ENCODE measurements at places on chromosomes 11 and 22.
A peak's percentile ranks its signal among the peaks of the same experiment; 100 is the strongest.

- no peaks in the 10 kb centered on the region for H3K27me3 ChIP-seq
- peaks cover 9% of the 10 kb centered on the region for H3K4me1 ChIP-seq
- no peak overlapping the region for H3K27ac ChIP-seq
- no peak overlapping the region for H3K4me3 ChIP-seq
- H3K36me3 ChIP-seq = no peaks in the 10 kb centered on the region
These were observed 106.2 kb downstream of the LRRC32 start for GRCh38 chr11:76564364-76564763.

DNA sequence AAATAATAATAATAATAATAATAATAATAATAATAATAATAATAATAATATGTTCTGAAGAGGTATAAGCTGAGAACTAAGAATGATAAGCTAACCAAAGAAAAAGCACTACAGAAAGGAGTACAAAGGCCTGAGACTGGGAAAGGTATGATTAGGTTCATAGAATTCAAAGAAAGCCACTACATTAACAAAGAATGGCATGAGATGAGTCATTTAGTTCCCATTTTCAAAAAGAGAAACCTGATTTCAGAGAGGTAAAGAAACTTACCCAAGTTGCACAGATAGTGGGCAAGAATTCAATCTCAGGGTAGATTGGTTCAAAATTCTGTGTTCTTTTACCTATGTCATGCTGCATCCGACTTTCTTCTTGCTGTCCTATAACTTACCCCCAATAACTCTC is 350.9 kb downstream of the TTC28 start:
- H3K27me3 ChIP-seq = no peaks in the 10 kb centered on the region
- DNase-seq = peak; percentile 18
- H3K27ac ChIP-seq = no peak overlapping the region
- H3K4me1 ChIP-seq = no peaks in the 10 kb centered on the region

DNA sequence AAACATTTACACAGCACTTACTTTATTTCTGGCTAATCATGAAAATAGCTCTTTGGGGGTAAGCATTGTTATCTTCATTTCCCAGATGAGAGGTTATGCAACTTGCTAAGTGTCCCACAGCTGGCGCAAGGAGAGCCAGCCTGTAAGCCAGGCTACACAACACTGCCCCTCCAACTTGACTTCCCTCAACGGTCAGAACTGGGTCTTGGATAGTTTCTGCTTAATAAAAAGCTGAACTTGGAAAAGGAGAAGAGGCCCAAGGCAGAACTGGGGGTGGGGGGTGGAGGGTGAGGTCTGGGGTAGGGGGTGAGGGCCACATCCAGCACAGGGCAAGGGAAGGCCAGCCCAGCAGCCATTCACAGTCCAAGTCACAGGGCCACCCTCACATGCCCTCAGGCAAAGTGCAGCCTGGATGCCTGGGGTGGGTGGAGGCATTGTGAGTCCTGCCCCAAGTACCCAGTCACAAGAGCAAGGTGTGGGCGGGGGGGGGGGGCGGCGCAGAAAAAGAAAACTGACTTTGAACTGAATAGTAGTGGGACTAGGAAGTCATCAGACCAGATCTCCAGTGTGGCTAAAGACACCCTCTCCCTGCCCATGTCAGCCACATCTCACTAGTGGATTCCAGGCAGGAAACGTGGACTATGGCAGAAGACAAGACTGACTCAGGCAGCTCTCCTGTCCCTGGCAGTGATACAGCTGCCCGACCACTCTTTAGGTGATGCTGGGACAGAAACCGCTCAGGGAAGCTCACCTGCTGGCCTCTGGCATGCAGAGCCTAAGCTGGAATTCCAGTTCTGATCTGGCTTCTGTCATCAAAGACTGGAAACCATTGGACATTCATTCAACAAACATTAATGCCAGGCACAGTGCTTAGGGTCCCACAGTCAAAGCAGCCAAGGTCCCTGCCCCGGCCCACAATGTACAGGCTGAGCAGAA is 52.4 kb downstream of the PACSIN2 start:
- peaks cover 16% of the 10 kb centered on the region for H3K4me1 ChIP-seq
- no peak for DNase-seq
- H3K36me3 ChIP-seq = peaks cover 2% of the 10 kb centered on the region
- H3K27ac ChIP-seq = no peak overlapping the region
- H3K27me3 ChIP-seq = no peaks in the 10 kb centered on the region
- no peak overlapping the region for H3K4me3 ChIP-seq

GRCh38 chr11:123298488-123299447 is 103.7 kb upstream of the CLMP start:
- no peak overlapping the region for H3K4me3 ChIP-seq
- no peaks in the 10 kb centered on the region for H3K36me3 ChIP-seq
- H3K27me3 ChIP-seq = peaks cover 4% of the 10 kb centered on the region
- no peak for DNase-seq
- H3K27ac ChIP-seq = no peak overlapping the region
- peaks cover 13% of the 10 kb centered on the region for H3K4me1 ChIP-seq

- H3K4me1 ChIP-seq = no peaks in the 10 kb centered on the region
- peaks cover 2% of the 10 kb centered on the region for H3K27me3 ChIP-seq
- DNase-seq = no peak
- H3K4me3 ChIP-seq = no peak overlapping the region
- H3K27ac ChIP-seq = no peak overlapping the region
These were observed 1.2 kb downstream of the CD3E start for GRCh38 chr11:118305726-118306125.

GRCh38 chr11:130808541-130808940 is 107.7 kb downstream of the SNX19 start:
- no peak overlapping the region for H3K4me3 ChIP-seq
- DNase-seq = peak; percentile 40
- no peaks in the 10 kb centered on the region for H3K27me3 ChIP-seq
- no peak overlapping the region for H3K27ac ChIP-seq
- no peaks in the 10 kb centered on the region for H3K36me3 ChIP-seq

GRCh38 chr11:100981196-100981824 is 148.3 kb downstream of the PGR start:
- no peak overlapping the region for H3K4me3 ChIP-seq
- no peaks in the 10 kb centered on the region for H3K4me1 ChIP-seq
- H3K36me3 ChIP-seq = peaks cover 7% of the 10 kb centered on the region
- DNase-seq = no peak

DNA sequence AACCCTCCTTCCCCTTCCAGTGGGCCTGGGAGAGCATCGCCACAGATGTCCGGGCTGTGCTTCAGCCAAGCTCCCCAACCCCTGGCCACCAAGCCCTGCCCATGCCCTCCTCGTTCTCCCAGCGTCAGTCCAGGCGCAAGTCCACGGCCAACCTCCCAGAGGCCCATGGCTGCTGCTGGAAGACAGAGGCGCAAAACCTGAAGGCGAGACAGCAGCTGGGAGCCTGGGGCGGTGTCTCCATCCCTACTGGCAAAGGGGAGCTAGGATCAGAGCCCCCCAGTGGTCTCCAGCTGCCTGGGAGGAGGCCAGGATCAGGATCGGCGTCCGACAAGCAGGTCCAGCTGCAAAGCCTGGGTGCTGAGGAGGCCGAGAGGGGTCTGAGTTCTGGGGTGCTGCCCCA is 1.9 kb downstream of the TSGA10IP start:
- H3K4me3 ChIP-seq = no peak overlapping the region
- no peaks in the 10 kb centered on the region for H3K27me3 ChIP-seq
- peaks cover under 1% of the 10 kb centered on the region for H3K4me1 ChIP-seq
- DNase-seq = no peak
- no peaks in the 10 kb centered on the region for H3K36me3 ChIP-seq
- H3K27ac ChIP-seq = no peak overlapping the region
